ENCODE measurements at places on chromosomes 5 and 9.

DNA sequence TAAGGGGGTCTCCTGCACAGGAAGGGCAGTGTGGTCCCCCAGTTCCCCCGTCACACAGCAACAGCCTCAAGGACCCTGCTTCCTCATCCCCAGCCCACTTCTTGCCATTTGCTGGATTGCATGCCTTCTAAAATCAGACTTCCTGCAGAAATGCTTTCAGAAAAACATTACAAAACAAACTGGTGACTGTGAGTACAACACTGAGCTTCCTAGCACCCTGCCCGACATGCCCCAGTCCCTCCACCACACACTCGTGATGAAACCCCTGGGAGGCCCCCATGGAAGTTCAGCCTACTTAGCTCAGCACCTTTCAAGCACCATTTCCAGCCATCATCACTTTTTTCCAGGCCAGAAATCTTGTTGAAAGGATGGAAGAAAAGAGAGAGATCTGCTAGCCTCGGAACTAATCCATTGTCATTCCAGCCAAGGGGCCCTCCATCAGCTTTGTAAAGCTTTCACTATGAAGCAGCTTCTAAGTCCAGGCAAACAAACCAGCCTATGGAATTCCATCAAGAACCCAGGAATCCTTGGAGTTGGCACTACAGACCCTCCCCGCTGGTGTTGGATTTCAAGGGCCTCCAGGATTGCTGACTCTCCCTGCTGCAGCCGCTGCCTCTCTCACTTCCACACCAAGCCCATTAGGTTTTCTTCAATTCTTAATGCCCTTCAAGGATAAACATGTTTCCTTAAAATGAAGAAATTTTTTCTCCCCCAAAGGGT is 114.6 kb downstream of the C5orf15 start:
- DNase-seq = no peak

DNA sequence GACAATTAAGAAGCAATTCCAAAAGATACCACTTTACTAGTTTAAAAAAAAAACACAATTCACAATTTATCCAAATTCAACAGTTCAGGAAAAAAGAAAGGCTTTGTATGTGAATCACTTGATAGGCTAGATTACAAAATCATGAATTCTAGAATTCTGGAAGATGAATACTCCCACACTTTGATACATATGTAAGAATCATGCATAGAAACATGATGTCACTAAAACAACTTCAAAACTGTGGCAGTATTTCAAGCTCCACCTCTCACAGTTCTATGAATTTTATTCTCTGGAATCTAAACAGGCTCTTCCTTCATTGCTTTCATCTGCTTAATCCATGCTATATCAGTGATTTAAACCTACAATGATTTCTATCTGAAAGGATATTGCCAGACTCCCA is 51.0 kb downstream of the GNAQ start:
- DNase-seq = no peak

DNA sequence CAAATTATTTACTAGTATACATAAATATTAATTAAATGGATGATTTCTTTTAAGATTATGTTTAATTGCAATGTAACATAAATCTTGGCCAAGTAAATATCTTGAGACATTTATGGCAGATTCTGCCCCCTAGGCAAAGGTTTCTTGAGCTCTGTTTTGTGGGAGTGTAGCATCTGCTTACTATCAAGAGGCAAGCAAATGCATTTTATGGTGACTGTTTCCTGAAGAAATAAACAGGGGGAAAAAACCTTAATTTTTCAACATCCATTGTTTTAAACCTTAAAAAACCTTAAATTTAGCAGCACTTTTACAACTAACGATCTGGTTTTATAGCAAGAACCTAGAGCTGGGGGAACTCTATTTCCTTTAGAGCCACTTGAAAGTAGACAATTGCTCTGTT is 25.7 kb upstream of the FREM1 start:
- DNase-seq = no peak

DNA sequence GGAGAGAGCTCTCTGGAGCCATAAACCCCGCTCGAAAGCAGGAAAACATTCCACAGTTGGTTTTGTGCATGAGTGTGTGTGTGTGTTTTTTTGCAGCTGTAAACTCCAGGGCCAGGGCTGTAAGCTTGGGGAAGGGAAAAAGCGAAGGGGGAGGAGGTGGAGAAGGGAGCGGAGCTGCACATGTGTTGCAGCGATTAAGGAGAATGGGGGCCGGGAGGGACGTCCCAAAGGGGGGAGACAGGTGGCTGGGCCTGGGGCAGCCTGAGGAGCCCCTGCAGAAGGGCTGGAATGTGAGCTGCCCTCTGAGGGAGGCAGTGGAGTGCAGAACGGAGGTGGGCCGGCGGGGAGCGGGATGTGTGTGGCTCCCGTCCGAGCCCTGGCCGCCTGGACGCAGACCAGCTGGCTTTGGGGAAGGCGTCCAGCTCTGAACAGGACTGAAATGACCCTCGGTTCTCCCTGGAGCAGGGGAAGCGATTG is 2.7 kb upstream of the MYMK start:
- no peak for DNase-seq

GRCh38 chr5:151471276-151471675 is 23.9 kb downstream of the SLC36A1 start:
- DNase-seq = no peak

Measured in 8988T (cell line).